Esophagus squamous epithelium (tissue), 5 donors: ENCODE measurements at places on chromosomes 5 and 9.

- no peak for DNase-seq
These were observed 120.2 kb downstream of the ICE1 start for GRCh38 chr5:5542654-5543053.

DNA sequence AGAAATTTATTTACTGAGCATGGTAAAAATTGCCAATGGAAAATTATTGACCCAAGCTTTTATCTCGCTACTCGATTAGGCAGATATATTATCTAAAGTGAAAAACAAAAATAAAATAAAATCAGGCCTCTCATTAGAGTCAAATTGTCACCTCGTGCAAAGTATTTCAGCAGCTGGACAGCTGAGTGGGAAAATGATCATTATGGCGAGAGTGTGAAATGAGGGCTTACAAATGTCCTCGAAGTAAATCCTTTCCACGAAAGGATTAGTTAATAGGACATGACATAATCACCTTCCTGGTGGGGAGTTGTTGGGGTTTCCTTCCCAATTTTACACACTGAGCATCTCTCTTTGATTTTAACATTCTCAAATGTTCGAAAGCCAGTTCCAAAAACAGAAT, 5.4 kb upstream of the DPYSL3 start:
- DNase-seq, result no peak

- no peak for DNase-seq
These were observed 55.3 kb upstream of the IL17B start for GRCh38 chr5:149434162-149435014.

GRCh38 chr5:66882606-66883227, 286.5 kb downstream of the MAST4 start:
- no peak for DNase-seq

GRCh38 chr5:65137631-65138030, 344.1 kb downstream of the ADAMTS6 start:
- DNase-seq, result no peak

DNA sequence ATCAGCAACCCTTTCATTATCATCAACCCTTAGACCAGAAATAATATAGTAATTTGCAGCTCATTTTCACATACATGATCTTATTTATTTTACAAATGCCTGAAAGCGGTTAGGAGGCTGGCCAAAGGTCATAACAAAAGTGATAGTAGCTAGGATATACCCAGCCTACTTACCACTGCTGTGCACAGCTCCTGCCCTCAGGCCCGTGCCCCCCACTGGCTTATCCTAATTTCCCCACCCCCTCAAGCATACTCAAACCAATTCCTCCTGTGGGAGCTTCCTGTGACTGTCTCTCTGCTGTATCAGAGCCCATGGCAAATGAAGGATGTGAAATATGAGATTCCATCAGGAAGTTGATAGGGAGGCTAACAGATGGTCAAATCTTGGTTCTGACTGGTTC, 14.8 kb downstream of the FAM219A start:
- no peak for DNase-seq

GRCh38 chr9:133151041-133151440, 12.7 kb downstream of the GBGT1 start:
- no peak for DNase-seq

GRCh38 chr5:176337913-176338312, 23.7 kb downstream of the KIAA1191 start:
- no peak for DNase-seq
